ENCODE measurements at places on chromosomes 5 and 9. TPM values are rescaled to one million over a fixed set of nuclear protein-coding genes. Genes with fewer than 3 reads are reported as not detected.

The DMGDH gene
- total RNA-seq = 0.33 TPM

DNA sequence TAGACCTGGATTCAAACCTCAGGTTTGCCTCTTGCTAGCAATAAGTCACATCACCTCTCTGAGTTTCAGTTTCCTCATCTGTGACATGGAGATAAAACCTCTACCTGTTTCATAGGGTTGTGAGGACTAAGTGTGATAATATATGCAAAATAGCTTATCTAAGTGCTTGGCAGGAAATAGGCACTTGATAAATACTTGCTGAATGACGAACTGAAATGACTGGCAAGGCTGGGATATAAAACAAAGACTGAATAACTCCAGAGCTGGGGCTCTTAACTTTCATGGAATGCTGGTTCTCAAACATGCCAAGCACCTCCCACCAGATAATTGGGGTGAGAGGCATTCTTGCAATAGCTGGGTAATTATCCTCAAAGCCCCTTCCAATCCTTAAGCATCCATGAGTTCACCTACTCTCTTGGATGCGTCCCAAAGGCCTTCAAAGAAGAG, 87.6 kb downstream of the ADRB2 start:
- DNase-seq = no peak

DNA sequence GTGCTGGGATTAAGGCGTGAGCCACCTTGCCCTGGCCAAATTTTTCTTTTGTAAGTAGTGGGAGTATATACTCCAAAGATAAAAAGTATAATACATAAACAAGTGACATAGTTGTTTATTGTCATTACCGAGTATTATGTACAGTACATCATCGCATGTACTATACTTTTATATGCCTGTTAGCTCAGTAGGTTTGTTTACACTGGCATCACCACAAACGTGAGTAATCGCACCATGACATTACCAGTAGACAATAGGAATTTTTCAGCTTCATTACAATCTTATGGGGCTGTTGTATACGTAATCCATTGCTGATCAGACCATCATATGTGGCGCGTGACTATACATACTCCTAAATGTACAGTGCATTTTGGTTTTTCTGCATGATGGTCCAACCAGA, 9.8 kb downstream of the SECISBP2 start:
- DNase-seq = no peak

GRCh38 chr9:77534376-77535057, 113.6 kb downstream of the GNA14 start:
- no peak for DNase-seq

DNA sequence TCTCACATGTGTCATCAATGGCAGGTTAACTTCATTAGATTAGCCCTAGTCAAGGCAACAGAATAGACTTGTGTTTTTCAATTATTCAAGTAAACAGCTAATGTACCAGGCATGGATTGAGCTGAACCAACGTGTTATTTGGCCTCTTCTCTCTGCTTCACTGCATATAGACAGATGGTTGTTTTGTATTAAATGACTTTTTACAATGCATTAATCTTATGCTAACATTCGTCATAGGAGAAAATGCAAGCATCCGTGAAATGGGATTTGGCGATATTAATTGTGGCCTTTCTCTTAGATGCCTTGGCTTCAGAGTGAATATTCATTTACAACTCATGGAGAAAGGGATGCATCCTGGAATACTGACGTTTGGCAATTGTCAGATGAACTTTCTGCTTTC, 208.0 kb downstream of the KCTD16 start:
- DNase-seq = no peak

GRCh38 chr9:19050637-19051591, 1.7 kb downstream of the RRAGA start:
- no peak for DNase-seq

The C5orf63 gene
- total RNA-seq = 7.4 TPM

GRCh38 chr5:173438951-173439350, 110.7 kb upstream of the STC2 start:
- DNase-seq = no peak

DNA sequence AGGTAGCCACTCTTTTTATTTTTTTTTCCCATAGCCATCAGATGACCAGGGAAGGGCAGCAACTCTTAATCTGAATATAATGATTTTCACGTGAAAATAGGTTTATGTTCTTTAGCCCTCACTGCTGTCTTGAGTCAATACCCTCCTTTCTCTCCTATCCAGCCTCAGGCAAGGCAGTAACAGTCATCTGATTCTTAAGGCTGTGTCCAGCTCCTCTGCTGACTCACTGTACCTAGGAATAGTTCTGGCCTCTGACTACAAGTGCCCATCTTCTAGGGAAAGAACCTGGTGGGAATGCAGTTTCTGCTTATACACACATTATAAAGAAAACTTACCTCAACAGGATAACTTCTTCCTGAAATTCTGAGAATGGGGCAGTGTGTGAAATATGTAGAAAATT, 30.7 kb downstream of the DHX29 start:
- no peak for DNase-seq

- no peak for DNase-seq
These were observed 200.1 kb downstream of the EPB41L4A start for GRCh38 chr5:112219000-112219399.

The SNCAIP gene
- total RNA-seq = not detected

GRCh38 chr9:136100700-136101614, 5.9 kb upstream of the NACC2 start:
- DNase-seq = no peak

The PDCD1LG2 gene
- total RNA-seq = 1.5 TPM

- DNase-seq = no peak
These were observed at the start of gene STK32A for GRCh38 chr5:147234825-147235635. TSS of gene STK32A (plus strand) at chr5:147235026. CDS start at chr5:147239635, 4,609 bp downstream.

GRCh38 chr9:115132648-115133047, 14.7 kb upstream of the TNC start:
- DNase-seq = no peak

The WNT8A gene
- not detected for total RNA-seq

The CAPSL gene
- total RNA-seq = not detected

DNA sequence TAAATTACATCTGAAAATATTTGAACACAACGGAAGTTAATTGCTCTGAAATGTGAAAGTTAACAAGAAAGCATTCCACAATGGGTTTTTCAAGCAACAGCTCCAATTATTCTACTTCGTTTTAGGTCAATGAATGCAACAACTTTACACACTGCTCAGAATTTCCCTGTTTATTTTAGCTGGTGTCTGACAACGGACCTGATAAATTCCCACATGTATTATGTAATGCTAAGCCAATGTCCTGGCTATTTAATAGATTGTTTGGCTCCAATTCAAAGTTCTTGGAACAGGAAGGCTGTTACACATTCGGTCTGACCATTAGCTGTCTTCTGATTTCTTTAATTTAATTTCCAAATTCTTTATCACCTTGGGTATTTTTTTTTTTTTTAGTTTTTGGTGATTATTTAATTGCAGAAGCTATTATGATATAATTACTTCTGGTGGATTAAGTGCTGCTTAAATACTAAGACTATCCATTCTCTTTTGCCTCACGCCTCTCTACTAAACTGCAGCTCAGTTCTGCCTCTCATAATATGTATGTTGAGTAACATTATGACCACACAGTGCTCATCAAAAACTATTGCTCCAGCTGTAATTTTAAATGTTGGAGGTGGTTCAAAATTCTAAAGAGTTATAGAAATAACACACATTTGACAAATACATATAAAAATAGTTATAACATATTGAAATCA, 57.9 kb downstream of the MEF2C start:
- no peak for DNase-seq

GRCh38 chr5:172833686-172834414, at the start of gene ERGIC1:
TSS of gene ERGIC1 (plus strand) at chr5:172834251. CDS start at chr5:172834414, 163 bp downstream.
- peak; percentile 82 for DNase-seq

The FBN2 gene
- not detected for total RNA-seq

DNA sequence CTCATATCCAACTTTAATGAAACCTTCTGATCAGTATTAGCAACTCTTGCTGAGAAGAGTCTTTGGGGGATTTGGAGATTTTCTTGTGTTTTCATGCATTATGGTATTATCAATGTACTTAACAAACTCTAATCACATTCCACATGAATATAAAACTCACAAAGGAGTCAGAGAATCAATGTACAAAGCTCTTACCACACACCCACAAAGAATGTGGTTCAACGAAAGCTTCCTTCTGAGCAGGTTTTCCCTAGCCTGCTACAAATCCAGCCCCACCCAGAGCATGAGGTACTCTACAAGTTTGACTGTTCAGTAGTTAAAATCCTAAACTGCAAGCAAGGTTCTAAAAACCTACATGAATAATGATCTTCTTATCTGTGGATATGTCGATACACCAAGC, 210.1 kb downstream of the TARS1 start:
- DNase-seq = no peak

- DNase-seq = no peak
These were observed 73.3 kb downstream of the DPYSL3 start for GRCh38 chr5:147436596-147436995.

DNA sequence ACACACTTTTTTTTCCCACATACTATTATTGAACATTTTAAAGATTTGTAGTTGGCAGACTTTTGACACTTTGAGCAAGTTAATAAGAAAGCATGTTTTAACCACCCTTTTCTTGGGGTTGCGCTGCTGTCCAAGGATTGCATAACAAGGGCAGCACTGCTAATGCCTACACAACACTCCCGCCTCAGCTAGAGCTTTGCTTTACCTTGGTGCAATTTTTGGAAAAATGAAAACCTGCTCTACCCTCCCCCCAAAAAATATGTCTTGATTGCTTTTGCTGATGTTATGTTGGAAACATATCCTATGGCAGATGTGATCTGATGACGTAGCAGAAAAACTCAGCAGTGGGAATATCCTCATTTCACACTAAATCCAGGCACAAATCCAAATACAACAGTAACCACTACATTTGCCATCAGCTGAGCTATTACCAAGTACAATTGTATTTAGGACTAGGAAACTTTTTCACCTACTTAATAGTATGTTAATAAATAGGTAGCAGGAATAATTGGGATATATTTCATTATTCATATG, 51.5 kb downstream of the UBE2R2 start:
- no peak for DNase-seq

The BAAT gene
- total RNA-seq = not detected

- DNase-seq = no peak
These were observed 31.6 kb downstream of the TAF11L14 start for GRCh38 chr5:17665836-17666235.

DNA sequence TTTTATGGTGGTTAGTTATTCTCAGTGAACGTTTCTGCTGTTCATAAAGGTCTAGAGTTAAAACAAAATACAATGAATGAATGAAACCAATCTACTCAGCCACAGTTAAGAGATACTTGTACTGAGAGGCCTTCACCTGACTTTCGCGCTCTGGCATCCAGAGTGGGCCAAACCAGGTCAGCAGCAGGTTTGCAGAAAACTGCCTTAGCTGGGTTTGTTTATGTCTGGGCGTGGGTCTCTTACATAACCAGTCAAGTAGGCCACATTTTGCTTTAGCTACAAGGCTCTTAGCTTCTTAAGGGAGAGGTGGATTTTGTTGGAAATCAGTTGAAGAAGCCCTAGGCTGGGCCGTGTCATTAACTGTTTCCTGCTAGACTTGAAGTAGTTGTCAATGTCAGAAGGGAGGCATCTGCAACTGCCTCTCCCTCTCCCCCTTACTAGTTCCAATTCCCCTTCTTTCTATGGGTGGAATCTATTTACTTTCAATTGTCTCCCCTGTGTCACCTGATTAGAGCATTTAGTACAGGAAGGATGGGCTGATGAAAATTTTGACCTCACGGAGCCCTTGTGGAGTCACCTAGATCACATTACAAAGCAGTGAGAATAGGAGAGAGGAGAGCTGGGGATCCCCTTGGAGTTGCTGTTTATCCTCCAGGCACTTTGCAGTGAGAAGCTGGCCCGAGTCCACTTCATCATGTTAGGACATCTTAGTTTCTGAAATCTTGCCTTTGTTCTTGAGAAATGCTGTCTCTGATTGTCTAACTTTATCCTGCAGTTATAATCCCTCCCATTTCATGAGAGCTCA, 200.5 kb downstream of the ARHGEF28 start:
- no peak for DNase-seq

DNA sequence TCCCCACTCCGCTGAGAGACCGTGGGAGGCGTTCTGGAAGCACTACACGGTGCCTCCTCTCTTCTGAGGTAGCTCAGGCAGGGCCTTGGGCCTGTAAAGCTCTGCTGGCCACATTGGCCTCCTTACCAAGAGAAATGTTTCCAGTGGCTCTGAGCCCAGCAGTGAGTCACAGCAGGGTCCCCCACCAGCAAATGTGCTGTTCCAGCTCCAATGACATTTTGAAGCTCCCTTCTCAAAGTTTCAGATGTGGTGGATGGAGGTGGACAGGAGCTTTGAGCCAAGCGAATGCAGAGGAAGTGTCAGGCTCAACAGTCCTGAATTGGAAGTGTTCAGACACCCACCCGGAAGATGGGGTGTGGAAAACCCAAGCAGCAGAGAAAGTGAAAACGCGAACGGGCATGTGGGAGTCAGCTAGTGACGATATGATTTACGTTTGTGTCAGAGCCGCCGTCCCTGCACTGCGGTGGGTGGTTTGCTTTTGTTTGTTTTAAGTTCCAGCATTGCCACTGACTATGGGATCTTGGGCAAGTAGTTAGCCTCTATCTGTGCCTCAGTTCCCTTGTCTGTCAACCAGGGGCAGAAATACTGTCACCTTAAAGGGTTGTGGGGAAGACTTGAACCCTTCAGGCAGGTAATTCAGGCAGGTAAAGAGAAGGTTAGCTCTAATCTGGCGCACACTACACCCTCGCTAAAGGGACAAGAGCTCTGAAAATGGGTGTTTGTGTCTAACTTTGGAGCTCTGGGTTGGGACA, 38.2 kb downstream of the C5orf15 start:
- peak; percentile 77 for DNase-seq

The MAMDC4 gene
- total RNA-seq = 15.5 TPM

- DNase-seq = no peak
These were observed 239.3 kb upstream of the GRIN3A start for GRCh38 chr9:101977614-101978210.

GRCh38 chr9:124941679-124942561, 1.0 kb upstream of the GOLGA1 start:
- DNase-seq = peak; percentile 86
